ENCODE measurements at places on chromosomes 2 and 18.

DNA sequence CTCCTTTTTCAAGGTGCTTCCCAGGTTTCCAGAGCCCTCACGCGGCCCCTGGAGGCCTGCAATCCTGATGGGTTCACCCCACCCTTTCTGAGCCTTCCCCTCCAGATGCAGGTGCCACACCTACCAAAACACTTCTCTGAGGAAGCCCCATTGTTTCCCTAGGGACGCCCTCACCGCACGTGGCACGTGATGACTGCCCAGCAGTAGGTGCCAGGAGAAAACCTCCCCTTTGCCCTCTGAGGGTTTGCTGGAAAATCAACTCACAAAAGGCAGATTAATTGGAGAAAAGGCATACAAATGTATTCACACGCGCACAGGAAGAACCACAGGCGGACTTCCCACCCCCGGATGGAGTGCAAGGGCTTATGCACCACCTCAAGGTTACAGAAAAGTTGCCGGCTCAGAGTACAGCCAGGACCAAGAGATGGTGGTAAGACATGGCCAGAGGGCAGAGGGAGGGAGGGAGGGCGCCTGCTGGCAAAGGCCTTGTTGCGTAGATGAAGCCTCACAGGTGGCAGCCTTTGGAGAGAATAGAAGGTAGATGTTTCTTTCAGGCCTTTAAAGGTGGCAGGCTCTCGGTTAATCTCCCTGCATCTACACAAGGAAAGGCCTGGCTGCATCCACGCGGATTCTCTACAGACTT lies 269.4 kb upstream of the RAB6C start:
- no peak for DNase-seq

DNA sequence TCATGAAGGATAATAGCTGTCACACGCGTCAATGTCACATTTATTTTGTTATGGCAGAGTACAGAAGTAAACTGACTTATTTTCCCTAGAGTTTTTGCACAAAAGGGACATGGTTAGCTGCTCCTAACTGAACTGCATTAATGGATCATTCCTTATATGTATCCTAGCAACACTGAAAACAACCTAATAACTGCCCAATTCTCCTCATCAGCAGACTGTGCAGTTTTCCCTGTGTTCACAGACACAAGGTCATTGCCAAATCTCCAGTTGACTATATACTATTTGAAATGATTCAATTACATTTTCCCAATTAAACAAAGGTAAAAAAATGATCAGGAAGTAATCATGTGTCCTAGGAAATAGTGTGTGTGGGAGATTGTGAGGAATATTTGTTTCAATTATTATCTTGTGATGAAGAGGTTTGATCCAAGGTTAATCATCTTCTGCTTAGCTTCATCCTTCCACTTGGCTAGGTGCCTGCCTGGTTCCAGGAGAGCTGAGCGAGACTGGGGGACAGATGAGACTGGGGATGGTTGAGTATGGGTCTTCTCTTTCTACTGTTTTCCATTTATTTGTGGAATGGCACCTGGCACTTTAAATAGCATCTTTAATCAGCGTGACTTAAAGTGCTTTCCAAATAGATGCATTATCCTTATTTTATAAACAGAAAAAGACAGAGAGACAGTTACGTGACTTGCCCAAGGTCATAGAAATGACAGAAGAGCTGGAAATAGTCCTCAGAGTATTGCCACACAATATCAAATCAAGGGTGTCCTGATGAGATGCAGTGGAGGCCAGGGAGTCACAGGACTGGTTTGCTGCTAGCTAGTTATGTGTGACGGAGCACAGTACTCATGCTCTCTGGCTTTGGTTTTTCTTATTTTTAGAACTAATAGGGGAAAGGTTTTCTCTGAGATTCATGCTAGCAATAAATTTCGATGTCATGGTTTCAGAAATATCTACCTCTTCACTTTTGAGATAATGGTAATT lies 335.6 kb downstream of the PIK3C3 start:
- DNase-seq, result no peak

DNA sequence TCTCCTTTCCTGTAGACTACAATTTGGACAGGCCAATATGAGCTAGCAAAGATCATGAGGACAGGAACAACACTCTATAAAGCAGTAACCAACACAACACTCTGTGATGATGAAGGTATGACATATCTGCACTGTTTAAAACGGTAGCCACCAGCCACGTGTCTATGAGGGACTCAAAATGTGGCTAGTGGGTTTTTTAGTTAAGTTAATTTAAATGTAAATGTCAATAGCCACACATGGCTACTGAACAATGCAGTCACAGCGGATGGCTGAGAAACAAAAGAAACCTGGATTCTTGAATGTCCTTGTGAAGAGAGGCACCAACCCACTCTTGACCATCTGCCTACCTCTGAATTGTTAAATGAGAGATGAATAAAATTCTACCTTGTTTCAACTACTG lies 33.9 kb downstream of the FANCL start:
- no peak for DNase-seq

DNA sequence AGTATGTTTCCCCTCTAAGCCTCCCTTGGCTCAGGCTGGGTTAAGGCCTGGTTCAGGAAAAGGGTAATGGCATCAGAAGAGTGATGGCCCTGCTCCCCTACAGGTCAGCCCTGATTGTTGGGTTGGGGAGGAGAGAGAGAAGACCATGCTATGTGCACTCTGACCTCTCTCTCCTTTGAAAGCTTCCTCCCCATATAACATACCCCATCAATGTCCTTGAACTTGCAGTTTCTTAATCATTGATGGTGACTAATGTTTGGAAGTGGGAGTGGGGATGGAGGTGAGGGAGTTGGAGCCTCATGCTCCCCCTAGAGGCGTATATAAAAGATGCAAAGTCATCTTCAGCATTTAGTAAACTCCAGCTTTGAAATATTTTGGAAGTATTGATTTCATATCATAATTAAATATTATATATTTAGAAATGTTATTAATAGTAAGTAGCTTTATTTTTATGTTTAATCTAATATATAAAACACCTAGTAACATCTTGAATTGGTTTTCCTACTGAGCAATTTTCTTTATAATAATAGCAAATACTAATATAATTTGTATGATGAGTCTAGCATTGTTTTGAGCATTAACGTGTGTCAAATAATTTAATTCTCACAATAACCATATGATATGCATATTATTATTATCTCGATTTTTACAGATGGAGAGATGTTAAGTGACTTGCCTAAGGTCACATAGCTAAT lies 8.8 kb downstream of the PLCL1 start:
- DNase-seq, result no peak

- no peak for DNase-seq
These were observed 123.3 kb downstream of the ACKR3 start for GRCh38 chr2:236692937-236693336.

GRCh38 chr2:205994344-205994743 lies 91.6 kb downstream of the INO80D start:
- no peak for DNase-seq

- DNase-seq, result no peak
These were observed 37.3 kb downstream of the RNU4ATAC start for GRCh38 chr2:121567957-121568409.

DNA sequence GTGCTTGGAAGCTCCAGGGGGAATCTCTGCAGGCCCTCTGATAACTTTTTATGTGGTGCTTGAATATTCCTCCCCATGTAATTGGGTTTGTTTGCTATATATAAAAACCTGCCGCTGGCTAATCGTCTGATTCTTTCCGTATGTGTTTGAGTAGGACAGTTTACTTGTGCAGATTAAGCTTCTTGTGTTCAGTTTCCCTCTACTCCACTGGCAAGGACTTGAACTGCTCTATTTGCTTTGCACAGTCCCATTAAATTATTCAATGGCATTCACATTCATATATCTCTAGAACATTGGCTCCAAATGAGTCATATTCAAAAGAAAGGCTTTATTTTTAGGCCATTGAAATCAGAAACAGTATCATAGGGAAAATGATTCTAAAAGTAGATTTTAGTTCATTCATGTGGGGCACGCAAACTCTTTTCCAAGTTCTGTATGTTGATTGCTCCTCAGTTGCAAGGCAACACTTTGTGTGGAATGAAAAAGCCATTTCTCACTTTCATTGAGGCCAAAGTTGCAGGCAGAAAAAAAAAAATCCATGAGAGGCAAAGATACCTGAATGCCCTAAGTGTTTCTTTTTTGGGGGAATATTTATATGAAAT lies 1682.3 kb upstream of the PIK3C3 start:
- DNase-seq, result no peak

Data from activated CD4-positive, alpha-beta T cell treated with anti-CD3 and anti-CD28 coated beads for 4 hours (primary cell).